H1 (cell line): ENCODE measurements at places on chromosomes 11 and 22. TPM values are rescaled to one million over a fixed set of nuclear protein-coding genes. Genes with fewer than 3 reads are reported as not detected.

The CPT1B gene
- total RNA-seq: 33.1 and 36.2 TPM in 2 replicates

The POU2AF3 gene
- total RNA-seq: 1.2 and 1.6 TPM in 2 replicates

The LMNTD2 gene
- 2.6 and 3.1 TPM in 2 replicates for total RNA-seq

The VSTM5 gene
- 0.13 and 0.22 TPM in 2 replicates for total RNA-seq

The CCDC116 gene
- total RNA-seq: not detected in 2 replicates

The OR4D5 gene
- total RNA-seq: not detected in 2 replicates

The FKBP2 gene
- total RNA-seq: 41.7 and 43.2 TPM in 2 replicates

The PHF21B gene
- 57.2 and 68.1 TPM in 2 replicates for total RNA-seq

The ZP1 gene
- not detected in 2 replicates for total RNA-seq

The GNAZ gene
- total RNA-seq: 9.6 and 9.7 TPM in 2 replicates

The OR8B2 gene
- total RNA-seq: not detected in 2 replicates

The ZBTB16 gene
- total RNA-seq: 0.25 and 0.61 TPM in 2 replicates

The MRGPRF gene
- 11.0 and 11.9 TPM in 2 replicates for total RNA-seq

The FAM181B gene
- 0.37 and 0.42 TPM in 2 replicates for total RNA-seq

The FOLH1 gene
- 0.31 and 0.56 TPM in 2 replicates for total RNA-seq

The TMEM151A gene
- total RNA-seq: 2.4 and 3.2 TPM in 2 replicates

The TECTA gene
- 0.77 and 1.0 TPM in 2 replicates for total RNA-seq

The PGA5 gene
- total RNA-seq: 0.67 and 0.84 TPM in 2 replicates

GRCh38 chr11:132444911-132445310 lies 1074.5 kb downstream of the NTM start:
- no peaks in the 10 kb centered on the region; the same call in 1 of the 2 replicates for H3K4me1 ChIP-seq
- no peak for DNase-seq
- no peaks in the 10 kb centered on the region for H3K27me3 ChIP-seq
- no peak overlapping the region for H3K4me3 ChIP-seq

GRCh38 chr11:37946155-37946766 lies 1348.2 kb upstream of the RAG2 start:
- H3K4me3 ChIP-seq: no peak overlapping the region
- no peaks in the 10 kb centered on the region for H3K36me3 ChIP-seq
- peak; percentile 29 for DNase-seq
- H3K4me1 ChIP-seq: no peaks in the 10 kb centered on the region
- no peaks in the 10 kb centered on the region for H3K27me3 ChIP-seq

GRCh38 chr11:45799562-45799961 lies 5.4 kb upstream of the SLC35C1 start:
- H3K36me3 ChIP-seq: no peaks in the 10 kb centered on the region
- H3K27me3 ChIP-seq: peaks cover 21% of the 10 kb centered on the region
- H3K4me3 ChIP-seq: no peak overlapping the region
- no peaks in the 10 kb centered on the region; the same call in 1 of the 2 replicates for H3K4me1 ChIP-seq

DNA sequence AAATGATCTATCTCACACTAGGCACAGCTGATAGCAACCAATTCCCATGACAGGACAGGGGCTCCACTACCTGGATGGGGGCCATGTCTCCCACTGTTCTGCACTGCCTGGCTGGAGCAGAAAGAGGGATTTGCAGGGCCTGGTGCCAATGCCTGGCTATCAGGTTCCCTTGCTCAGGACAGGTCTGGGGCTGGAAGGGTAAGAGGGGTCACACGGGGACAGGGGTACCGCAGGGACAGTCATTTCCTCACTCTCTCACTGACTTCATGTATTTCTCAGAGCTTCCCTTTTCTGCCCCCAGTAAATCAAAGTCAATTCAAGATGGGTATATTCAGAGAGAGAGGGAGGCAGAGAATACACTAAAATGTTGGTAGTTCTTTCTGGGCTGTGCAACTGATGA lies 119.1 kb upstream of the CSNK2A3 start:
- H3K4me3 ChIP-seq: no peak overlapping the region
- no peak for DNase-seq
- no peak overlapping the region for H3K27ac ChIP-seq
- H3K36me3 ChIP-seq: no peaks in the 10 kb centered on the region

- DNase-seq: no peak
- H3K27ac ChIP-seq: no peak overlapping the region
- no peak overlapping the region for H3K4me3 ChIP-seq
- H3K4me1 ChIP-seq: no peaks in the 10 kb centered on the region
Measured at GRCh38 chr11:85109141-85109540, 518.0 kb downstream of the DLG2 start.

DNA sequence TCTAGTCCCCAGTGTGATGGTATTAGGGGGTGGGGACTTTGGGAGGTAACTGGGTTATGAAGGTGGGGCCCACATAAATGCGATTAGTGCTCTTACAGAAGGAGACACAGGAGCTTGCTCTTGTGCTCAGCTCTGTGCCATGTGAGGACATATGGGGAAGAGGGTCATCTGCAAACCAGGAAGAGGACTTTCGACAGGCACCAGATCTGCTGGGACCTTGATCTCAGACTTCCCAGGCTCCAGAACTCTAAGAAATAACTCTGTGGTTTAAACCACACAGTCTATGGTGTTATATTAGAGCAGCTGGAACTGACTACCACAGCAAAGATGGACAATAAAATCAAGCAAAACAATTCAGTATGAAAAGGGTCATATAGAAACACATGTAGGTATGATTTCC lies 26.7 kb downstream of the NNMT start:
- no peak overlapping the region for H3K4me3 ChIP-seq
- H3K27me3 ChIP-seq: no peaks in the 10 kb centered on the region
- no peak for DNase-seq
- no peaks in the 10 kb centered on the region for H3K36me3 ChIP-seq
- H3K27ac ChIP-seq: no peak overlapping the region

DNA sequence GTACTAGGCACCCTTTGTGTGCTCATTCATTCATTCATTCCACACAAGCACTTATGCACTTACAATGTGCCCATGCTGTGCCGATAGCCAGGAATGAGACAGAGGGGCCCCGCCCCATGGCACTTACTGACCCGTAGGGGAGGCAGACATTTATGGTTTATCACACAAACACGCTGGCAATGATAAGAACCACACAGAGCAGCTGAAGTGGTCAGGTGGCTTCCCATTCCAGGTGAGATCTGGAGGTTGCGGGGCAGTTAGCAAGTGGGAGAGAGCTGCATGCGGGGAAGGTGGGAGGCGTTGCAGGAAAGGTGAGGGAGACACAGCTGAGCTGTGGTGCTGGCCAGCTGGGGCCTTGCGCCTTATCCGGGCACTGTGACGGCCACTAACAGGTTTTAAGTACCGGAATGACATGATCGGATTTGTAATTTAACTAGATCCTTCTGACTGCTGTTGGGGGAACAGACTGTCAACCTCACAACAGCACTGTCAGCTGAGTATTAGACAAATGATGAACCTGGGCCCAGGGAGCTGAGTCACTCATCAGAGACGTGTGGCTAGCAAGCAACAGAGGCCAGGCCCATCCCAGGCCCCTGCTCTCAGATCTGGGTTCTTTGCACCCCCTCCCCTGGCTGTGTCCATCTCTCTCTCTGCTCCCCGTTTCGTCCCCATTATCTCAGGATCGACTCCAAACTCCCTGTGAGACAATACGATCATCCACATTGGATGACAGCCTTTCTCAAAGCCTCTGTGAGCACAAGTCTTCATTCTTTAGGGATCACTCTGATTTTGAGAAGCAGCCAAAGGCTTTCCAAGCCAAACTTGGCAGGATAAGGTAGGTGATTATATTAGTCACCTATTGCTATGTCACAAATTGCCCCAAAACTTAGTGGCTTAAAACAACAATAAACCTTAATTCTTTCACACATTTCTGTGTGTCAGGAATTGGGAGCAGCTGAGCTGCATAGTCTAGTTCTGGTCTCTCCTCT lies 28.4 kb downstream of the RASD2 start:
- no peak overlapping the region for H3K4me3 ChIP-seq
- H3K27me3 ChIP-seq: no peaks in the 10 kb centered on the region
- no peak overlapping the region for H3K27ac ChIP-seq
- no peaks in the 10 kb centered on the region for H3K36me3 ChIP-seq
- DNase-seq: no peak

DNA sequence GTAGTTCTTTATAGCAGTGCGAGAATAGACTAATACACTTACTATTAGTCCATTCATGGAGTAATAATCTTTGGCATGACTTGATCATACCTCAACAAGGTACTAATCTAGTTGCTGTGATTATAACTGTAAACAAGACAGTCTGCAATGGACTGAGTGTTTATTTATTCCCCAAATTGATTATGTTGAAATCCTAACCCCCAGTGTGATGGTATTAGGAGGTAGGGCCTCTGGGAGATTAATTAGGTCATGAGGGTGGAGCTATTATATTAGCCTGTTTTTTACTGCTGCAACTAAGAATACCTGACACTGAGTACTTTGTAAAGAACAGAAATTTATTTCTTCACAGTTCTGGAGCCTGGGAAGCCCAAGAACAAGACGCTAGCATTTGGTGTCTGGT lies 30.9 kb upstream of the CSNK2A3 start:
- peaks cover 3% of the 10 kb centered on the region for H3K4me1 ChIP-seq
- H3K36me3 ChIP-seq: no peaks in the 10 kb centered on the region
- no peak overlapping the region for H3K27ac ChIP-seq
- no peak overlapping the region for H3K4me3 ChIP-seq
- H3K27me3 ChIP-seq: no peaks in the 10 kb centered on the region
- DNase-seq: no peak

GRCh38 chr11:20060181-20060580 lies 100.1 kb downstream of the DBX1 start:
- no peak for DNase-seq
- no peak overlapping the region for H3K4me3 ChIP-seq
- no peaks in the 10 kb centered on the region for H3K27me3 ChIP-seq
- no peaks in the 10 kb centered on the region; the same call in 1 of the 2 replicates for H3K4me1 ChIP-seq
- no peak overlapping the region for H3K27ac ChIP-seq

- H3K36me3 ChIP-seq: peaks cover 55% of the 10 kb centered on the region
- H3K27me3 ChIP-seq: no peaks in the 10 kb centered on the region
- H3K4me1 ChIP-seq: no peaks in the 10 kb centered on the region
Measured at GRCh38 chr11:70368961-70369360, 29.4 kb upstream of the CTTN start.

- peaks cover 25% of the 10 kb centered on the region for H3K4me1 ChIP-seq
- H3K4me3 ChIP-seq: no peak overlapping the region
- H3K27ac ChIP-seq: no peak overlapping the region
- no peaks in the 10 kb centered on the region for H3K36me3 ChIP-seq
- no peak for DNase-seq
Measured at GRCh38 chr11:128874427-128874826, 7.3 kb upstream of the KCNJ1 start.

DNA sequence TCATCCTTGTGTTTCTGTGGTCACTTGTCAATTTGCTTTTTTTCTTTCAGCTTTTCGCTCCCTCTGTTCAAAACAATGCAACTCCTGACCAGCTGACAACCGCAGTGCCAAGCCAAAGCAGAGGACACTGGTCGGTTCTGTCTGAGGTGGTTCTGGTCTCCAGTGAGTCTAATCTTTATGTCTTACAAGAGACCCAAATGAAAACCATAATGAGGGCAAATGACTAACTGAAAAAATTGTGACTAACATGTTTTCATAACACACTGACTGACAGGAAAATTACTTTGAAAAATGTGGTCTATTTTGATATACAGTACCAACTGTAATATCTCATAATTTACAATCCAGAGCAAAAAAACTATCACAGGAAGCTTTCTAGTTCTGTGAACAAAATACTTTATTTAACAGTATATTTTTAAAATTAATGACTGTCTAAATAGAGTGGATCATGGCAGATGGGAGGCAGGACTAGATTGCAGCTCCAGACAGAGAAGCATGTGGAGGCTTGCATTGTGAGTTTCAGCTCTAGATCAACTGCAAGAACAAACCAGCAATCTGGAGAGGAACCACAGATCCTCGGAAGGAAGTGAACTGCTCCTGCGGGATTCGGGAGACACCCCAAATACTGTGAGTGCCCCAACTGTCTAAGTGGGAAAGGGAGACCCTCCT lies 311.8 kb downstream of the SBF2 start:
- H3K4me3 ChIP-seq: no peak overlapping the region
- no peak for DNase-seq
- H3K27me3 ChIP-seq: peaks cover 1% of the 10 kb centered on the region
- no peaks in the 10 kb centered on the region for H3K36me3 ChIP-seq
- no peak overlapping the region for H3K27ac ChIP-seq
- H3K4me1 ChIP-seq: peaks cover 2% of the 10 kb centered on the region; the same call in 1 of the 2 replicates

- peaks cover 3% of the 10 kb centered on the region; the same call in 1 of the 2 replicates for H3K27me3 ChIP-seq
- DNase-seq: no peak
- no peaks in the 10 kb centered on the region for H3K36me3 ChIP-seq
- H3K27ac ChIP-seq: no peak overlapping the region
- H3K4me1 ChIP-seq: no peaks in the 10 kb centered on the region
- no peak overlapping the region for H3K4me3 ChIP-seq
Measured at GRCh38 chr22:32446321-32446720, 17.9 kb downstream of the BPIFC start.

GRCh38 chr11:111039982-111040381 lies 205.5 kb upstream of the POU2AF2 start:
- H3K36me3 ChIP-seq: no peaks in the 10 kb centered on the region
- 0 out of 2 replicates have a peak, but pooled peaks cover under 1% of the 10 kb centered on the region for H3K4me1 ChIP-seq
- no peak for DNase-seq

DNA sequence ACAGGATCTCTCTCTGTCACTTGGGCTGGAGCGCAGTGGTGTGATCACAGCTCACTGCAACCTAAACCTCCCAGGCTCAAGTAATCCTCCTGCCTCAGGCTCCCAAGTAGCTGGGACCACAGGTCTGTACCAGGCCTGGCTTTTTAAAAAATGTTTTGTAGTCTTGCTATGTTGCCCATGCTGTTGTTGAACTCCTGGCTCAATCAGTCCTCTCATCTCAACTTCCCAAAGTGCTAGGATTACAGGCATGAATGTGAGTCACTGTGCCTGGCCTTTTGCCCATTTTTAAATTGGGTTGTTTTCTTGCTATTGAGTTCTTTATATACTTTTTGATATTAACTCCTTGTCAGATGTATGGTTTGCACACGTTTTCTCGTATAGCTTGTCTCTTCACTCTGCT lies 33.0 kb upstream of the PITPNB start:
- H3K27me3 ChIP-seq: no peaks in the 10 kb centered on the region
- no peak overlapping the region for H3K4me3 ChIP-seq
- no peak for DNase-seq
- no peak overlapping the region for H3K27ac ChIP-seq

- DNase-seq: no peak
- no peak overlapping the region for H3K4me3 ChIP-seq
- H3K36me3 ChIP-seq: no peaks in the 10 kb centered on the region
Measured at GRCh38 chr11:46555267-46556054, 38.4 kb downstream of the AMBRA1 start.

GRCh38 chr11:72553706-72554105 lies 119.4 kb upstream of the CLPB start:
- H3K4me1 ChIP-seq: no peaks in the 10 kb centered on the region
- H3K36me3 ChIP-seq: no peaks in the 10 kb centered on the region
- DNase-seq: peak; percentile 74
- H3K4me3 ChIP-seq: no peak overlapping the region
- H3K27ac ChIP-seq: no peak overlapping the region
